Activated CD8-positive, alpha-beta T cell treated with anti-CD3 and anti-CD28 coated beads, Interleukin-2, amount 10 ng/mL, durations not matched to agents 7 days and 5 days (primary cell): ENCODE measurements at places on chromosomes 12 and 14.
A peak's percentile ranks its signal among the peaks of the same experiment; 100 is the strongest.

- no peaks in the 10 kb centered on the region for H3K36me3 ChIP-seq
- peaks cover 9% of the 10 kb centered on the region for H3K4me1 ChIP-seq
- no peak overlapping the region for H3K27ac ChIP-seq
Observed at GRCh38 chr12:131315601-131316000, 361.9 kb downstream of the ADGRD1 start.

GRCh38 chr12:48175613-48176416 is 7.6 kb upstream of the CCDC184 start:
- H3K27ac ChIP-seq = peak overlapping the region; percentile 32
- peaks cover 31% of the 10 kb centered on the region for H3K27me3 ChIP-seq
- no peak for DNase-seq
- H3K4me1 ChIP-seq = peaks cover 11% of the 10 kb centered on the region
- no peaks in the 10 kb centered on the region for H3K36me3 ChIP-seq

DNA sequence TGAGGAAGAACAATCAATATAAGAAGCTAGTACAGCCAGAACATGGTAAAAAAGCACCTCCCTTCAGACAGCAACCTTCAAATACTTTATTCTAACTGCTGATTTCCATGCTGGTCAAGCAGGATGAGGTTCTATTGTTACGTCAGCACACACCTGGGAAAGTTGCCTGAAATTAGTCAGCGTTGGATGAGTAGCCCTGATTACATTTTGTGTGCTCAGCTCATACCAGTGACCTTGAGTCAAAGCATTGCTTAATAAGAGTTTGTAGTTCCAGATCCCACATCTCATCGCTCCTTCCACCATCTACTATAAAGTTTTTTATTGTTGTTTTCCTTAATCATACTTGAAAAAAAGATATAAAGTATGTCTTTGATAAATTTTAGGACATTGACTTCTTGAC is 361.5 kb downstream of the EGLN3 start:
- H3K4me1 ChIP-seq = no peaks in the 10 kb centered on the region
- DNase-seq = no peak
- H3K27ac ChIP-seq = no peak overlapping the region
- H3K36me3 ChIP-seq = no peaks in the 10 kb centered on the region

- H3K27ac ChIP-seq = peak overlapping the region; percentile 95
- H3K4me3 ChIP-seq = no peak overlapping the region
- H3K27me3 ChIP-seq = no peaks in the 10 kb centered on the region
- H3K4me1 ChIP-seq = peaks cover 98% of the 10 kb centered on the region
- H3K36me3 ChIP-seq = peaks cover 84% of the 10 kb centered on the region
- DNase-seq = no peak
Observed at GRCh38 chr14:99195602-99196309, 76.2 kb downstream of the BCL11B start.

DNA sequence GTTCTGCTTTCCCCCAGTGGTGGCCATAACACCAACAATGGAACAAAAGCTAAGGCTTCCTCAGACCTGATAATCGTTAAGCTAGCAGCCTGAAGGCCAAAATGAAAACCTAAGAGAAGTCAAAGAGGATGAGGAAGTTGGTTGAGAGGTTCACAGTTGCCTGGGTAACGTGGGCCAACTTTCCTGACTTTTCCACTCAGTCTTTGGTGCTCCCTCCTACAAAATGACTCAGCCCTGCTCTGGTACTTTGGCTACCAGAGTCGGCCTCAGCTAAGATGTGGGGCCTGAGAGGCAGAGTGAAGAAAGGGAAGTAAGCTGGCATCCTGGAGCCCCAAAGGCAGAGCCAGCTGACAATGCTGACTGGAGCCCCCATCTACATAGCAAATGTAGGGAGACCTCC is 14.9 kb upstream of the FKBP11 start:
- H3K27ac ChIP-seq = no peak overlapping the region
- H3K4me3 ChIP-seq = no peak overlapping the region
- peaks cover 22% of the 10 kb centered on the region for H3K36me3 ChIP-seq
- peaks cover 11% of the 10 kb centered on the region for H3K4me1 ChIP-seq
- H3K27me3 ChIP-seq = no peaks in the 10 kb centered on the region
- no peak for DNase-seq

DNA sequence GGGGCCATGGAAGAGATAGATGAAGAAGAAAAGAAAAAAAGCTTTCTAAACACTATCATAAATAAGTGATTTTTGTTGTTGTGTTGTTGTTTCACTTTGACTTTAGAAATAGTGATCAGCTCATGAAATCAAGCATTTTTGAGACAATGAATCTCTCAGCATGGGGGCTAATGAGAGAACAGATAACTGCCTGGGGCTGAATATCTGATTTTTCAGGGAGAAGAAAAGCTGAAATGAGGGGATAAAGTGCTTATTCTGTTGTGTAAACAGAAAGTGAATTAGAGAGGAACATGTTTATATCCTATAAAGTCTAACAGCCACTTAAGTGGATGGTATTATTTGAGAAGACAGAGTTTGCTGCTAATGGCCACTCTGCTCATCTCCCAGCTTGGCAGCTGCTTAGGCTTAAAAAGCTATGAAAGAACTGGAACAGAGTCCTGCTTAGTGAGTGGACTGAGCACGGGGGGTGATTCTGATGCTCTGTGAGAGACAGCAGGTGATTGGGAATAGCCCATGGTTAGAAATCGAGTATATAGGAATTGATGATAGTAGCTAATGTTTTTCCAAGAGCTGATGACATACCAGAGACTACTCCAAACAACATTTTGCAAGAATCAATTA is 646.1 kb upstream of the TMEM132C start:
- H3K4me3 ChIP-seq = no peak overlapping the region
- DNase-seq = no peak
- no peak overlapping the region for H3K27ac ChIP-seq

GRCh38 chr14:98371141-98371540 is 900.9 kb downstream of the BCL11B start:
- no peaks in the 10 kb centered on the region for H3K36me3 ChIP-seq
- no peak overlapping the region for H3K27ac ChIP-seq
- H3K4me3 ChIP-seq = no peak overlapping the region
- DNase-seq = no peak
- H3K4me1 ChIP-seq = peaks cover 2% of the 10 kb centered on the region

DNA sequence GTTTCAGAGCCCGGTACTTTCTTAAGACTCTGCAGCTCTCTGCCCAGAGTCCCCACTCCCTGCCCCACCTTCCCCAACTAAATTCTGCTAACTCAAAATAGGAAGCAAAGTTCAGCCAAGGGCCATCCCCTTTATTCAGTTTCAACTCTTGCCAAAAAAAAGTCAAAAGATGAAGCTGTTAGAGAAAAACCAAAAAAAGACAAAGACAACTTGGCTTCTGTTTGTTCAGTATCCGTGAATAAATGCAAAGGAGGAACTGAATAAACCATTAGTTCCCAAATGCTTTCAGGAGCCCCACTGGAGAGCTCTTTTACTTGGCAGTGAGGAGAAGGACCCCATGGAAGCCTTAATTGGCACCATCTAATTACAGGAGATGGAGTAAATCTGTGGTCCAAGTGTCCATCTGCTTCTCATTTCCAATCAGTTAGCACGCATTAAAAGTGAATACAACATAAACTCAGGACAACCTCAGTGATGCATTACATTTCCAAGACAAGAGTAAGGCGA is 155.4 kb upstream of the GZMB start:
- no peaks in the 10 kb centered on the region for H3K36me3 ChIP-seq
- no peak overlapping the region for H3K27ac ChIP-seq
- H3K4me3 ChIP-seq = no peak overlapping the region
- no peak for DNase-seq

DNA sequence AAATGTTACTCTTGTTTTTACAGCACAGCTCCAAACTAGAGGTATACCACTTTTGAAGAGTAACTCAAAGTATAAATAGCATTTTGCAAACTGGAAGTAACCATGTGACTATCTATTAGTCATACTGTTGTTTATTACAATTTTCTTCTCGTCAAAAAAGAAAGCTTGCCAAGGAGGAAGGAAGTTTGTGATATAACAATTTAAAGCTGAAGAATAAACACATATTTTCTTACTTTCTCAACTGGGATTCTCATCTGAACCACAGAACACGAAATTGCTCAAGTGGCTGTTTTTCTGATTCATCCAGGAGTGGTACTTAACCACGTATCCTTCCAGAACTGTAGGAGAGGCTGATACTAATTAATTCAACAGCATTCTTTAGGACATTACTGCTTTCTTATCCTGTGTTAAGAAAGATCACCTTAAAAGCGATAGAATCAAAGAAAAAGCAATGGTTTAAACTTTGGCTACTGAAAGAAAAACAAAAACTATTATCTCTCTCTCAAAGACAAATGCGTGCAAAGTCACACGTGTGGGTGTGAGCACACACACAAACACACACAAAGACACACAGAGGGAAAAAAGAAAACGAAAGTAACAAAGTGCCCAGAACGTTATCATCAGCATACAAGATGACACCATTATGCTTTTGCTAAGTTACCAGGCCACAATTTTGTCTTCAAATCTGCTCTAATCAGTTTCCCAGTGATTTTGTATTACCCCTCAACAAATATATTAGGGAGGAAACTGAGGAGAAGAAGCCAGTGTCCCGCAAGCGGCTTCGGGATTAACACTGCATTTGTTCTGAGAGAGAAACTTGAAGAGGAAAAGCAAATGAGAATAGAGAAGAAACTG is at the start of gene CLEC2B:
Gene CLEC2B (minus strand): TSS at position 48 of the 855 bp plus-strand sequence.
- peak within 1 kb of the TSS; percentile 79 for H3K4me3 ChIP-seq
- DNase-seq = peak; percentile 58
- peak within 1 kb of the TSS; percentile 91 for H3K27ac ChIP-seq
- H3K4me1 ChIP-seq = peaks cover 22% of the 10 kb centered on the region

DNA sequence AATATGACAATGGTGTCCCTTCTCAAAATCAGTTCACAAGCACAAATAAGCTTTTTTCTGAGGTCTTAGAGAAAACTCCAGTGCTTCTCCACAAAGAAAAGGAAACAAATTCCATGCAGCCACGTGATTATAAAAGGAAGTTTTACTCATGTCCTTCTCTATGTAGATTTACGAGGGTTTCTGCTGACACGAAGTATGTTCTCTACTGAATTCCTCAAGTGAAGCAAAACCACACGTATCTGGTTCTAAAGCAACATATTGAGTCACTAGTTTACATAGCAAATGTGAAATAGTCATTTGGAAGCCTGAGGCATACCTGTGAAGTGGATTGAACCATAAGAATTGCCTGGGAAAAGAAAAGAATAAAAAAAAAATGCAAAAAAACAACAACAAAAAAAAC is 31.9 kb downstream of the BMP4 start:
- H3K27ac ChIP-seq = no peak overlapping the region
- peaks cover 2% of the 10 kb centered on the region for H3K27me3 ChIP-seq
- no peak overlapping the region for H3K4me3 ChIP-seq
- no peaks in the 10 kb centered on the region for H3K4me1 ChIP-seq
- H3K36me3 ChIP-seq = no peaks in the 10 kb centered on the region

GRCh38 chr12:31991815-31992214 is 32.6 kb downstream of the RESF1 start:
- DNase-seq = no peak
- H3K36me3 ChIP-seq = peaks cover 77% of the 10 kb centered on the region
- H3K27ac ChIP-seq = peak overlapping the region; percentile 84

DNA sequence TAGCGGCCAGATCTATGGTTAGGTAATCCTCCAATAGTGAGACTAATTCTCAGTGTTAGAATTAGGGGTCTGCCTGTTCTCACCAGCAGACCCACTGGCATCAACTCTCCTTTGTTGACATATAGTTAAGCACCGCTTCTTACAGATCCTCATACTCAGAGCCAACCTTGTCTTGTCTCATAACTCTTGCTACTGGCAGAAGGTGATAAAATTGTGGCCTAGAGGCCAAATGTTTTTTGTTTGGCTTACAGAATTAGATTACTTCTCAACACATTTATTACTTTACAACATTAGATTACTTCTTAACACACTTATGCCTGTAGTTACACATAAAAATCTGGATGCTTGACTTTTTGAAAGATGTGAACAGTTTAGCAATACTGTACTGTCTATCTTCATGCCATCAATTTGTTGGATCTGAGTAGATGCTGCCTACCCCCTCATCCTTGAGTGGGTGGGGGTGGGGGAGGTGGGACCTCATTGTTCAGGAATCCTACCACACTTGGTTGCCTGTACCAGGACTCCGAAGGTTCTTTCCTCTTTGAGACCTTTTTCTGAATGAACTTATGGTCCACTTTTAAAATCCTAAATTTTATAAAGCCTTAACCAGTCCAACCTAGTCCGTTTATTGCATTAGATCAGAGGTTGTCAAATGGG is 7.0 kb downstream of the MTHFD1 start:
- no peak overlapping the region for H3K4me3 ChIP-seq
- H3K36me3 ChIP-seq = peaks cover 57% of the 10 kb centered on the region
- H3K27ac ChIP-seq = peak overlapping the region; percentile 1
- H3K27me3 ChIP-seq = no peaks in the 10 kb centered on the region
- no peak for DNase-seq

GRCh38 chr12:8590842-8591545 is 21.7 kb downstream of the AICDA start:
- no peaks in the 10 kb centered on the region for H3K36me3 ChIP-seq
- DNase-seq = no peak
- H3K4me3 ChIP-seq = no peak overlapping the region
- no peak overlapping the region for H3K27ac ChIP-seq

GRCh38 chr12:20370014-20370386 is 1.7 kb downstream of the PDE3A start:
- H3K4me1 ChIP-seq = peaks cover 14% of the 10 kb centered on the region
- H3K36me3 ChIP-seq = no peaks in the 10 kb centered on the region
- no peak overlapping the region for H3K27ac ChIP-seq
- H3K4me3 ChIP-seq = no peak overlapping the region
- peaks cover 63% of the 10 kb centered on the region for H3K27me3 ChIP-seq

DNA sequence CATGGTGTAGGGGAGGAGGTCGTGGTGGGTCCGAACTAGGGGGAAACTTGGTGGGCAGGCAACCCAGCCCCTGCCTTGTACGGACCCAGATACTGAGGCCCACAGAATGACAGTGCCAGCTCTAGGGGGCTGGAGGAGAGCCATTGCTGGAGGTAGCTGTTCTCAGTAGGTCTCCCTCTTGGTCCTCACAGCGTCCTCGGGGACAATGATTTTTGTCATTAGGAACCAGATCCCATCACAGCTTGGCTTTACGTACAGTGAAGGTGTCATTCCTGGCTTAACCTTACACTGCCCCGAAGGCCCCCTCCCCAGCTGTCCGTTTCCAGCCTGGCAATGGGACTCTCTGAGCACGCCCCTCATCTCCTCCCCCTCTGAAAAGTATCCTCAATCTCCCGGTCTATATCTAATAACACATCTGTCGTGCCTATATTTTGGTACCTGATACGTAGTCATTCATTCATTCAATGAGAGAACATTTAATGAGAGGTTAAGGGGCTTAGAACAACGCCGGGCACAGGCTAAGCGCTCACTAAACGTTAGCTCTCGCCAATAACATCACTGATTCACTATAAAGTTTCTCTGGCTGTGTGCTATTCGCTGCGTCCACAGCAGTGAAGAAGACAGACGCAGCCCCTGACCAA is 597 bp upstream of the DYNC1H1 start:
- H3K36me3 ChIP-seq = peaks cover 10% of the 10 kb centered on the region
- peaks cover 41% of the 10 kb centered on the region for H3K4me1 ChIP-seq
- peak overlapping the region; percentile 70 for H3K27ac ChIP-seq
- H3K27me3 ChIP-seq = peaks cover 3% of the 10 kb centered on the region
- no peak for DNase-seq
- H3K4me3 ChIP-seq = peak overlapping the region; percentile 68

- H3K27me3 ChIP-seq = no peaks in the 10 kb centered on the region
- no peak overlapping the region for H3K4me3 ChIP-seq
Observed at GRCh38 chr12:43095669-43096280, 456.2 kb downstream of the ADAMTS20 start.

GRCh38 chr14:105526776-105527380 is 495 bp downstream of the TMEM121 start:
- peaks cover 27% of the 10 kb centered on the region for H3K4me1 ChIP-seq
- H3K27me3 ChIP-seq = peaks cover 27% of the 10 kb centered on the region
- H3K4me3 ChIP-seq = peak overlapping the region; percentile 73
- H3K36me3 ChIP-seq = no peaks in the 10 kb centered on the region

GRCh38 chr14:81710232-81710845 is 176.7 kb upstream of the SEL1L start:
- no peak overlapping the region for H3K4me3 ChIP-seq
- H3K4me1 ChIP-seq = no peaks in the 10 kb centered on the region
- DNase-seq = peak; percentile 25
- no peak overlapping the region for H3K27ac ChIP-seq
- no peaks in the 10 kb centered on the region for H3K36me3 ChIP-seq
- no peaks in the 10 kb centered on the region for H3K27me3 ChIP-seq
